ENCODE measurements at places on chromosomes 11 and 22.
A peak's percentile ranks its signal among the peaks of the same experiment; 100 is the strongest.

DNA sequence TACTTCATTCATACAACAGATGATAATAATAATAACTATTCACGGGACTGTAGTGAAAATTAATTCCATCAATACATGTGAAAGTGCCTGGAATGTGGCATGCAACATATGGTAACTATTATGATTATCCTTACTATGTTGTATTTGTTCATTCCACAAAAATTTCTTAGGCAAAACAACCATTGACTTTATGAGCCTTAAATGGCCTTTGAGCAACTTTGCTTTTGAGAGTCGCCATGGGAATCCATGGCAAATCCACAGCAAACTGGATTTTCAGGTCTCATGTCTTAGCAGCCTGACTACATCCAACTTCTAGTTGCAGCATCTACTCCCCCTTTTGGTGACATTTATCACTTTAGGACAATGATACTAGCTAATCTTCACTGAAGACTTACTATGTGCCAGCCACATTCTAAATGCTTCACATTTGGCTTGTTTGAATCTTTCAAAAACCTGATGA is 56.8 kb downstream of the SLC1A2 start:
- H3K36me3 ChIP-seq: no peaks in the 10 kb centered on the region
- no peaks in the 10 kb centered on the region for H3K27me3 ChIP-seq
- peaks cover 15% of the 10 kb centered on the region for H3K4me1 ChIP-seq
- no peak for DNase-seq

DNA sequence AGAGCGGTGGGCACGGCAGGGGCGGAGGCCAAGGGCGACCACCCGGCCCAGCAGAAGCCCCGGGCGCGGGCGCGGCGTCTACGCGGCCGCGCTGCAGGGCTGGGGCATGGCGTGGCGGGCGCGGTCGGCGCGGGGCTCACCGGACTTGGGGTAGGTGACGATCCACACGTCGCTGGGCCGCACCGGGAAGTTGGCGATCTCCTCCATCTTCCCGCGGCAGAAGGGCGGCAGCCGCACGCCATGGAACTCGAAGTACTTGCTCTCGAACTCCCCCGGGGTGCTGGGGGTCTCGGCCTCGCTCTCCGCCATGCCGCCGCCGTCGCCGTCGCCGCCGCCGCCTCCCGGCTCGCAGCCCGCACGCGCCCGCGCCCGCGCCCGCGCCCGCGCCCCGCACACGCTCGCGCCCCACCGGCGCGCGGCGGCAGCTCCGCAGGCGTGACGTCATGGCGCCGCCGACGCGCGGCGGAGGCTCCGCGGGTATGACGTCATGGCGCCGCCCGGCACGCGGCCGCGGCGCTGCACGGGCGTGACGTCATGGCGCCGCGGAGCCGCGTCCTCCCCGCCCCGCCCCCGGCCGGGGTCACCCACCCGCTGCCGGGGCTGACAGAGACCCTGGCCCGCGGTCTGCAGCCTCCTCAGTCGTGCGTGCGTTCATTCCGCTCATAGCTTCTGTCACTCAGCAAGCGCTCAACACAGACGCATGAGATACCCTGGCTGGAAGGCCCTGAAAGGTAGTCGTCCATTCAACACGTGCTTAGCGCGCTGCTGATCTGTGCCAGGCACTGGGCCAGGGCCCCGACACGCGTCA is at the start of gene SULT4A1:
SULT4A1 (minus strand) TSS at position 440 of the 808 bp plus-strand sequence; CDS start at position 309, 131 bp downstream.
- H3K4me3 ChIP-seq: peak within 1 kb of the TSS; percentile 49
- H3K36me3 ChIP-seq: no peaks in the 10 kb centered on the region
- H3K4me1 ChIP-seq: no peaks in the 10 kb centered on the region

- DNase-seq: no peak
- no peaks in the 10 kb centered on the region for H3K36me3 ChIP-seq
- no peak overlapping the region for H3K4me3 ChIP-seq
Measured at GRCh38 chr11:75461151-75461550, 28.1 kb upstream of the KLHL35 start.

- H3K27ac ChIP-seq: no peak overlapping the region
- H3K36me3 ChIP-seq: no peaks in the 10 kb centered on the region
- no peak for DNase-seq
- no peaks in the 10 kb centered on the region for H3K4me1 ChIP-seq
- H3K27me3 ChIP-seq: no peaks in the 10 kb centered on the region
Measured at GRCh38 chr11:2592559-2593392, 107.0 kb downstream of the KCNQ1OT1 start.

GRCh38 chr11:16817351-16817750 is 78.9 kb downstream of the C11orf58 start:
- H3K4me3 ChIP-seq: no peak overlapping the region
- no peak overlapping the region for H3K27ac ChIP-seq
- no peak for DNase-seq
- H3K36me3 ChIP-seq: no peaks in the 10 kb centered on the region
- peaks cover 6% of the 10 kb centered on the region for H3K4me1 ChIP-seq

GRCh38 chr11:43116071-43116470 is 195.7 kb upstream of the API5 start:
- no peak for DNase-seq
- H3K4me3 ChIP-seq: no peak overlapping the region
- H3K27ac ChIP-seq: no peak overlapping the region
- H3K36me3 ChIP-seq: no peaks in the 10 kb centered on the region
- H3K27me3 ChIP-seq: no peaks in the 10 kb centered on the region

- no peak for DNase-seq
- H3K4me3 ChIP-seq: no peak overlapping the region
- no peaks in the 10 kb centered on the region for H3K27me3 ChIP-seq
- peak overlapping the region; percentile 88 for H3K27ac ChIP-seq
- H3K36me3 ChIP-seq: no peaks in the 10 kb centered on the region
Measured at GRCh38 chr11:68012843-68013610, 2.9 kb downstream of the ALDH3B1 start.

- H3K36me3 ChIP-seq: no peaks in the 10 kb centered on the region
- peak overlapping the region; percentile 39 for H3K27ac ChIP-seq
- H3K4me1 ChIP-seq: peaks cover 26% of the 10 kb centered on the region
Measured at GRCh38 chr11:119859684-119860083, 130.7 kb upstream of the NECTIN1 start.

Measured in esophagus squamous epithelium (tissue), 5 donors.